Activated T-helper 17 cell treated with anti-CD3 and anti-CD28 coated beads, Interleukin-2, amount 50 U/mL, for 72 hours (primary cell): ENCODE measurements at places on chromosomes 5 and 9.
A peak's percentile ranks its signal among the peaks of the same experiment; 100 is the strongest.

DNA sequence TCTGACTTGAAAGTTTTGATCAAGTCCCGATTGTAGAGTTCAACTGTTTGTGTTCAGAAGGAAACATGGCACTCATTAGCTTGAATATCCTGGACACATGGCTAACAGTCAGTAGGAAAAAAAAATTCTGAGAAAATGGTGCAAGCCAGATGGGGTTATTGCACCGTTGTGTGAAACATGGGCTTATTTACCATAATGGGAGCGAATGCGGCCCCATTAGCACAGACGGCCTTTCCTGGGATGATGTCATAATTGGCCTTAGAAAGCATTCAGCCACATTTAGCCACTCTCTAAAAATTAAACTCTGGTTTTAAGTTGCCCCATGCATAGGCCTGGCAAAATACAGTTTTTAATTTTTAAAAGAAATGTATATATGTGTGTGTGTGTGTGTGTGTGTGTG lies 112.1 kb downstream of the IRX2 start:
- ATAC-seq, result no peak

DNA sequence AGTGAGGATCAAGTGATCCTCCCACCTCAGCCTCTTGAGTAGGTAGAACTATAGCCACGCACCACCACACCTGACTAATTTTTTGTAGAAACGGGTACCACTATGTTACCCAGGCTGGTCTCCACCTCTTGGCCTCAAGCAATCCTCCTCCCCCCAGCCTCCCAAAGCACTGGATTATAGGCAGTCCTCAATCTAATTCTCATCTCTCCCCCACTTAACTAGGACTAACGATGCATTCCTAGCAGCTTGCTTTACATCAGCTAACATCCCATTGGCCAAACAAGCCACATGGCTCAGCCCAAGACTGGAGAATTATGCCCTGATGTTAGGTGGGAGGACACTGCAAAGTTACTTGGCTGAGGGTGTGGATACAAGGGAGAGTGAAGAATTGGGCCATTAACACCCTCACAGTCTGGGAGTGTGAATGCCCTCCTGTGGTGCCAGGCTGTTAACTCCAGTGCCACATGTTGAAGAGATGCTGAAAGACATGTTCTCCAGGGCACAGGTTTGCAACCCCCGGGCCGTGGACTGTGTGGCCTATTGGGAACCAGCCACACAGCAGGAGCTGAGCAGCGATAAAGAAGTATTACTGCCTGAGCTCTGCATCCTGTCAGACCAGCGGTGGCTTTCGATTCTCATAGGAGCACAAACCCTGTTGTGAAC lies 5.3 kb upstream of the ZNF367 start:
- no peak for ATAC-seq

DNA sequence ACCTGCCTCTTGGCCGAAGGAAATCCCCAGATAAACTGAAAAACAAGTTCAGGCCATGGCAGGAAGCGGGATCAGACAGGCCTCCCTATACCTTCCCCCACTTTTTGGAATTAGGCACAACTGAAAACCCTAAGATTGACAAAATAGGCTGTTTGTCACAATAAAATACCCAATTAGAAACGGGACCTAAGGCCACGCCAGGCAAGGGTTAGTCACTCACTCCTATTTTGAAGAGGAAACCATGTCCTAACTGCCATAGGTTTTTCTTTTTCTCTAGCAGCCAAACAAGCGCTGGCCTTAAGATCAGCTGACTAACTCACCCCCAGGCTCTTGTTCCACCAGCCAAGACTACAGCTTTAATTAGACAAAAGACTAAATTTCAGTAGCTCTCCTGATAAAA lies 11.9 kb downstream of the FBP2 start:
- ATAC-seq, result no peak

GRCh38 chr5:100841358-100842076 lies 61.6 kb downstream of the ST8SIA4 start:
- ATAC-seq, result peak; percentile 46

DNA sequence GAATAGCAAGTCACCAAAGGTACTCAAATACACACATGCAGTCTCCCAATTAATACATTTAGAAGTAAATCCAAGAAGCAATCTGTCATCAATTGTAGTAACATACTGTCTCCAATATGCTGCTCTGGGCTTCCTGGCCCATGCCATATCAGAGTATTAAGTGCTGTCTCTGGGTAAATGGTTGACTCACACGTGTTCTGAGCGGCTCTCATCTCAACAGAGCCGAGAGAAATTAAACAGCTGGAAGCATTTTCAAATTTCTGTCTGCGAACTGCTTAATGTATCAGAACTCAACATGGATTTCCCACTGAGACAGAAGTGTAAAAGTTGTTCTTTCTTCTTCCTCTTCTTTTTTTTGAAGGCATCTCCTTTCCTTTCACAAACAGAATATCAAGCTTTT lies 247.3 kb upstream of the TAS2R1 start:
- no peak for ATAC-seq

DNA sequence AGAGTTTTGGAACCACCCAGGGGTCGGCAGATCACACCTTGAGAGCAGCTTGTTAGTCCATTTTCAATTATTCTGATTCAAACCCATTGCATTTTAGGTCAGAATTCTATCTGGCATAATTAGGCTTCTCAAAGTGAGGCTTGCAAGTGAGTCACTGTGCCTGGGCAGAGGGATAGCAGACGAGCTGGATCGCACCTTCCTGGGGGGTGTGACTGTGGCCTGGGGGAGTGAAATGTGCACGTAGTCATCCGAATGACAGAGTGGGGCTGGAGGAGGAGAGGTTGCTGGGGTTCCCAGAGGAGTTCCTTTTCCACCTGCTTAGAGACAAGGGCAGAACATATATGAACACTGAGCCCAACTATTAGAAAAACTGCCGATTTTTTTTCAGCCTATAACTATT lies 31.7 kb downstream of the SPACA9 start:
- no peak for ATAC-seq

DNA sequence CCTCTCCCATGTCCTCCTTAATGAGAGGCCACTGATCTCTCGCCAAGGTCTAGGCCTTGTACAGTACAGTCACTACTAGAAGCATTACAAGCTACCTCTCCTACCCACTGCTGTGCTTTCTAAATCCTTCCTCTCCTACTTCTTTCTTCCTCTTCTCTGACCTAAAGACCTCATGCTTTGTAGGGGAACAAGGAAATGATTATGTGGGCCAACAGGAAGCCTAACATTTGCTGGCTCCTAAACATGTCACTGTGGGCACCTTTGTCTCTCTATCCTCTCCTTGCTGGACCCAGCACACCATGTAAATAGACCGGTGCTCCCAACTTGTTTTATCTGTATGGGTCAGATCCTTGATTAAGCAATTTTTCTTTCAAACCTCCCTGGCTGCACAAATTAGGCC lies 16.7 kb downstream of the SLC28A3 start:
- ATAC-seq, result no peak

DNA sequence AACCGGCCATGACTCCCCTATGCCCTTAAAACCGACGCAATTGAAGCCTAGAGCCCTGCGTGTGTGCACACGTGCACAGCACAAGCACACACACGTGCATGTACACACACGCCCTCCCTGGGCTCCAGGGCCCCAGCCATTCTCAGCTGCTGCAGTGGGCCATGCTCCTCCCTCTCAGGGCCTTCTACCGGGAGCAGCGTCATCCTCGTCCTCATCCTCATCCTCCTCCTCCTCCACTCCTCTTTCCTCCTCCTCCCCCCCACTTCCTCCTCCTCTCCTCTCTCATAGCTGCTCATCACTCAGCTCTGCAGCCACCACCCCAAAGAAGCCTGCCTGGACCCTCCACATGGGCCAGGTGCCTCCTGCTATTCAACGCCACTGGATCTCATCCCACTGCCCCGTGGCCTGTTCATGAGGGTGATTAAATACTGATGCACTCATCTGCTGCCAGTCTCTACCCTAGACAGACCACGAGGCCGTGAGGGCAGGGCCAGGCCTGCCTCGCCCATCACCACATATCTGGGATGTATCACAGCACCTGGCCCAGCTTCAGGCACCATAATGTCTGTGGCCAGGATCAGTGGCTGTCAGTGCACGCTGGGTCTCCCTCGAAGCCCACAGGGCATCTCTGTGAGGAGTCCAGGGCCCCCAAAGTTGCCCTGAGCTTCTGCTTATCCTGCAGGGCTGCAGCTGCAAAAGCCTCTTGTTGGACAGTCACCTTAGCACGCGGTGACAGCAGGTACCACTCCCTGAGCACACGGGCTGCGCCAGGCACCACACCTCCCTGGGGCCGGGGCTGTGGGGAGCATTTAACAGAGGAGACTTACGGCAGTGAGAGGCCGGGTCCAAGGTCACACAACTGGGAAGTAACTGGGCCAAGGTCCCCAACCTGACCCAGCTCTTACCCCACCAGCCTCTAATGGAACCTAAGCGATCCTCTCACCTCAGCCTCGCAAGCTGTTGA lies 9.8 kb downstream of the FAM78A start:
- ATAC-seq, result peak; percentile 41

DNA sequence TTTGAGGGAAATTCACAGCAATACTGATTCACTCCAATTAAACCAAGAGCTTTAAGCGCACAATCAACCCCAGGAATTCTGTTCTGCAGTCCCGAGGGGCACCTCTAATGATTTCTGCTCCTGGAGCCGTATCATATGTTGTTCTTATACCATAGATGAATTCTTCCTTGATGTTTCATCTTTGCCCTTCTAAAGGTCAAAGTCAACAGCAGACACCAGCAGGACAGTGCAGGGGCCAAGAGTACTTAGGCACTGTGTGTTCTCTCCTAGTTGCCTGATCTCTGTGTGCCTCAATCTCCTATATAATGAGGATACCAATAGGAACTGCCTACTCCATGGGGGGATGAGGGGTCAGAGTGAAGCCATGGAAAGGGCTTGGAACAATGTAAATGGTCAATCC lies 16.5 kb downstream of the EPB41L4B start:
- ATAC-seq, result no peak

- no peak for ATAC-seq
Observed at GRCh38 chr9:37281541-37281940, 141.0 kb upstream of the GRHPR start.

DNA sequence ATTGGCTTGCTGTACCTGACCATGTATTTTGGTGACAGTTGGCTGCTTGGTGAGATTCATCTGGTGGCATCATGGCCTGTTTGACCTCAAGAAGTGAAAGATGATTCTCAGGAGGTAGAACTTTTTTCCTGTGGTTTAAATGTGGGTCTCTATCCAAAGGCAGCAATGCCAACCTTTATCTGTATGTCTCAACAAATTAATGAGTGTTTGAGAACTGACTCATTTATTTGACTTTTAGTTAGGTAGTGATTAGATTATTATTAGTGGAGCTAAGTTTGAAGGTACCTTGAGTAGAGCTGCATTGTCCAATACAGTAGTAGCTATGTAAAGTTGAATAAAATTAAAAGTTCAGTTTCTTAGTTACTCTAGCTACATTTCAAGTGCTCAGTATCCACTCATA lies 48.2 kb downstream of the TLE4 start:
- no peak for ATAC-seq

DNA sequence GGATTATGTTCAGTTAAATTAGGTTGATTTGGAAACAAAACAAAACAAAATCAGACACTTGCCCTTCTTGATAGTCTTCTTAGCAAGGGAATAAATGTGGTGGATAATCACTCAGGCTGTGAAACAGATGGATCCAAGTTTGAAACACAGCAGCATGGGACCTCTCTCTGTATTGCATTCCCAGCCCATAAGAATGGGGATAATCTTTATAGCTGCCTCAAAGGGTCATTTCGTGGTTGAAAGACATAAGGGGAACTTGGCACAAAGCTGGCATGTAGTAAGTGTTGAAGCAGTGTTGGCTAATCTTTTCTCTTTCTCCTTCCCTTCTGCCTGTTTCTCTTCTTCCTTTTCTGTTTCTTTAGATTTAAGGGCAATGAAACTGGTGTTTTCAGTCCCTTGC lies 333.9 kb upstream of the TLE4 start:
- no peak for ATAC-seq

- ATAC-seq, result no peak
Observed at GRCh38 chr5:89827359-89827758, 582.2 kb downstream of the CETN3 start.

DNA sequence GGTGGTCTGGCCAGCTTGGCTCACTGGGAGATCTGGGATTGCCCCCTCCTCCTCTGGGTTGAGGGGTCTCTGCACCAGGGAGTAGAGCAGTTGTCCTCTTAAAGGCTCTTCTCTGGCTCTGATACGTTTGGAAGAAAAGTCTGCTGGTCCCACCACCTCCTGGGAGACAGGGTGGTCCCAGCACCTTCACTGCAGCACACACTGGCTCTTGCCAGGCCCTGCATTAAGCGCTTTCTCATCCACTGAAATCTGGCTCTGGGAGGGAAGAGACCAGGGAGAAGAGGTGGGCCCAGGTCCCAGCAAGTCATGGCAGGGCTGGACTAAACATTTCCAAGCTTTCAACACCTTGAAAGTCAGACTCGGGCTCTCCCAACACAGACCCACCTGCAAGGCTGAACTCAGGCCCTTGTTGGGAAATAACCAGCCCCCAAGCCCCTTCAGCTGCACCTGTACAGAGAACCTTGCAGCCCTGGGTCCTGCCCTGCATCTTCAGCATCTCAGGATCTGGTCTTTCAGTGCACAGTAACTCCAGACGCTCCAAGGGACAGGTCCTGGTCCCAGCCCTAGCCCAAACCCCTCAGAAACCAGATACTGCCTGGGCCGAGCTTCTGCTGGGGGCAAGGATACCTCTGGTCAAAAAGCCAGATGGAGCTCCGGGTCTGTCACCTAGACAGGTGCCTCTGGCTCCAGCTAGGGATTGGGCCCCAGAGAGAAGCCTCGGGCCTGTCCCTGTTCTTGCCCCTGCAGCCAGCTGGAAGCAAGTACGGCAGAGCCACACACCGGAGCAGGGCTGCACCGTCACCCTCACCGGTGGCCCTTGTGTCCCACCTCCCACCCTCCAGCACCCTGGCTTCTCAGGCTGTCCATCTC lies 134.5 kb downstream of the DAB2IP start:
- ATAC-seq, result no peak

GRCh38 chr5:170105642-170106611 lies at the start of gene FOXI1:
Gene FOXI1, plus strand, starts transcription at chr5:170105897. Its CDS starts 61 bp downstream, at chr5:170105958.
- ATAC-seq, result no peak

- no peak for ATAC-seq
Observed at GRCh38 chr5:34721327-34721726, 65.2 kb downstream of the RAI14 start.

DNA sequence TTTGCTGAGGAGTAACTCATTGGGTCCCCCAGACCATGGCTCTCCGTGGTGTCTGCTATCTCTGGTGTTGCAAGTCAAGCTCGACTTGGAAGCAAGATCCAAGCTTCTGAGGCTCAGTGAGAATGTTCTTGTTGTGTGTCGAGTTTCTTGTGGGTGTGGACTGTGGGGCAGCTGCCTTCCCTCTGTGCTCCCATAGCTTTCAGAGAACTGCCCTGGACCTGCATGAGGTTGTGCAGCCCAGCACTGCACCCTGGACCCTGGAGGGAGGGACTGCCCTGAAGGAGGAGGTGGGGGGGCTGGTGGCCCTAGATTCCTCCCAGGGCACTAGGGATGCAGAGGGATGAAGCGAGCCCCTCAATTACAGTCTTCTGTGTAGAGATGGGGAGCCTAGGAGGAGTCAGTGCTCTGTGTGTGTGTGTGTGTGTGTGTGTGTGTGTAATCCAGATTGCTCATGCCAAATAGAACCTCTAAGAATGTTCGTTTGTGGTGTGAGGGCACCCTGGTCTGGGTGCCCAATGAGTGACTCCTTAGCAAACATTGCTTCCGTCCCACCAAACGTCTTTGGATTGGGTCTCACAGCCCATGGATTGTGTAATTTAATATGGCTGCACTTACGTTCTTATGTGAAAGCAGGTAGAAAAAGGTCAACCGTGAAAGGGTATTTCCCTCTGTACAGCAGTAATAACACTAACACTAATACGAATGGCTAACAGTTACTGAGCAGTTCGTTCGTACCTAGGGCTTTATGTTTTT lies 143.3 kb upstream of the LMX1B start:
- ATAC-seq, result peak; percentile 68
